ENCODE measurements at places on chromosomes 5 and 9. TPM values are rescaled to one million over a fixed set of nuclear protein-coding genes. Genes with fewer than 3 reads are reported as not detected.

DNA sequence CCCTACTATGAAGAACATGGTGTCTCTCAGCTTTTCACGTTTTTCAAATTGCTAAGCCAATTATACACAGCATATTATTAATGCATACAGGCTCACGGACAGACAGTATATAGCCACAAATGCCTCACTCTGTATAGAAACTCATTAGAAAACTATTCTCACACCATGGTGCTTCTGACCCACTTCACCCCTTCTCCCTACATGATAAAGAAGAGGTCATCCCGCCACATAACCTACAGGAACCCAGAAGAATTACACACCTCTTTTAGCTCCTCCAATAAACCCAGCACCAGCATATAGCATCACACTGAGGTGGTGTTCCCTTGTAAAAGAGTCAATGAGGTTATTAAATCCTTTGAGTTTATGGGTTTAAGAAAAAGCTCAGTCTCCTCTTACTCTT, 5.6 kb downstream of the TLE1 start:
- DNase-seq: no peak

Gene RAB24
- 31.5 TPM for total RNA-seq

GRCh38 chr9:29160763-29161353, 1587.6 kb upstream of the C9orf72 start:
- DNase-seq: no peak

DNA sequence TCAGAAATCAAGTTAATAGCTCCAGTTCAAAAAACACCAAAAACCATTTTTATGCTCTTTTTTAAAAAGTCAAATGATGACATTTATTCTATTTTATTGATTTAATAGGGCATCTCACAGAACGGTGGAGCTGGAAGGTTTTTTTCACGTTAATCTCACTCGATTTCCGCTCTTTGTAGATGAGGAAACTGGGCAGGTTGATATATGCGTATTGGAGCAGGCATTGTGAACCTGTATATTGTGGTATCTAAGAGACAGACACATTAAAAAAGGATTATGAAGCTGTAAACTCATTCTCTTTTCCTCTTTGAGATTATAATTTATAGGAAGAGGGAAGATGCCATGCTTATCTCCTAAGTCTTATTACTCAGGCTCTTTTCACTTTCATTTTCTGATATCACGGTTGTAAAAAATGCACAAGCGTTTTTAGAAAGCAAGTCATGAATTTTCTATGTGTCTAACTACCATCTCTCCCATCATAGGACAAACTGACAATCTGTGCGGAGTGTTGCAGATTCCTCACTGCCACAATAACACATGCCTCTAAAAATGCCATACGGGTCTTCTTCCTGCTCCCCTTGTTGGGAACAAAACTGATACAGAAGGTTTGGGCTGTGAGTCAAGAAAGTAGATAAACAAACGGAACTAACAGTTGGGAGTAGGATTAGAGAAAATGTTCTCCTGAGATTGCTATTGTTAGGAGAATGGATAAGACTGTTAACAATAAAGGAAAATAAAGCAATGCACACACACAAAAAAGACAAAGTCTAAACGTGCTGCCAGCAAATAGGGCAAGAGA, 1997.7 kb downstream of the MAT2B start:
- peak; percentile 22 for DNase-seq

DNA sequence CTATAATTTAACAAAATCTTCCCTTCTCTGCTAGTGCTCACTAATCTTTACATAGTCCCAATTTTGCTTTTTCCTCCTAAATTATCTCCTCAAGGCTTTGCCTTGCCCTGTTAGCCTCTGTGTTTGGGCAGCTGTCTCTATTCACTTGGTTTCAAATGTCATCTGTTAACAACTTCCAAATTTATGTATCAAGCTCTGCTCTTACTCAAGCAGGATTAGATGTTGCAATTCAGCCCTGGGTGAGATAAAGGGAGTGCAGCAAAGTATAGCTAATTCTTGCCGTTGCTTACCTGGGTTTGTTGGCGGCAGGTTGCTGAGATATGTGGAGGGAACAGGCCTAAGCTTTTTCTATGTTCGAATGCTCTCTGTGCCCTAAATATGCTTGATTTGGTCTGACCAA, 483.8 kb downstream of the DMAC1 start:
- no peak for DNase-seq

Data from HT1080 (cell line).